ENCODE measurements at places on chromosomes 11 and 22.
A peak's percentile ranks its signal among the peaks of the same experiment; 100 is the strongest.

GRCh38 chr11:115869780-115870431, 365.7 kb upstream of the CADM1 start:
- DNase-seq = peak; percentile 15

GRCh38 chr22:37684803-37685615, 1.1 kb upstream of the NOL12 start:
- DNase-seq = no peak

DNA sequence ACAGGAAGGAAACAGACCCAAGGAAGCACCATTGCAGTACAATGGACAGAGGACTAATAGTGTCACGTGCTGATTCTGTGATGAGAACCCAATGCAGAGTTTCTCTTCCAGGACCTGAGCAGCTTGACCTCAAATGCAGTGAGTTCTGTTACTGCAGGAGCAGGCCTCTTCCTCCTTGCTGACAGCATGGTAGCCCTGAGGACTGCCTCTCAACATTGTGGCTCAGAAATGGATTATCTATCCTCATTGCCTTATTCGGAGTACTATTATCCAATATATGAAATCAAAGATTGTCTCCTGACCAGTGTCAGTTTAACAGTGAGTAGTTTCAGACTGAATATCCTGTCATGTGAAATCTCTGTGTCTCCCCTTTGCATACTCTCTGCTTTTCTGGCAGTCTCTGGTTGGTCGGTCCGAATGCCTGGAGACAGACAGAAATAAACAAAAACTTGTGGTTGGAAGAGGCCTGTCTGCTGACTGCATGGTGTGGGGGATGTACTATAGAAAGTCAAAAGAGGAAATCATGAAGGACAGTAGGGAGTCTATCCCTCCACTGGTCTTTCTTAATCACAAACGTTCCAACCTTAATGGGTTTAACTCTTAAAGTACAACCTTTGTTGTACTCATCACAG, 6.9 kb upstream of the MS4A14 start:
- no peak for DNase-seq

- no peak for DNase-seq
Measured at GRCh38 chr11:68532727-68533369, 72.3 kb downstream of the PPP6R3 start.

GRCh38 chr11:3865388-3866193, 10.1 kb downstream of the STIM1 start:
- peak; percentile 20 for DNase-seq
